ENCODE measurements at places on chromosomes 1 and 21. TPM values are rescaled to one million over a fixed set of nuclear protein-coding genes. Genes with fewer than 3 reads are reported as not detected.

Gene PIP5K1A
- total RNA-seq = 49.7 TPM

Gene PTPN22
- total RNA-seq = 13.9 TPM

Gene VHLL
- total RNA-seq = not detected

Gene LCE3C
- total RNA-seq = not detected

Gene CFAP141
- not detected for total RNA-seq

Gene PDZK1
- 0.69 TPM for total RNA-seq

Gene KCNE1
- total RNA-seq = not detected

Gene HNRNPCL1
- total RNA-seq = not detected

Gene AGO1
- total RNA-seq = 16.6 TPM

Gene PGBD5
- total RNA-seq = 0.06 TPM

Gene LAPTM5
- 1.2 TPM for total RNA-seq

Gene CFHR5
- total RNA-seq = not detected

Gene FCRL1
- not detected for total RNA-seq

Gene SH3BGR
- total RNA-seq = 2.1 TPM

- DNase-seq = no peak
Measured at GRCh38 chr1:169548282-169548681, 38.0 kb downstream of the F5 start.

DNA sequence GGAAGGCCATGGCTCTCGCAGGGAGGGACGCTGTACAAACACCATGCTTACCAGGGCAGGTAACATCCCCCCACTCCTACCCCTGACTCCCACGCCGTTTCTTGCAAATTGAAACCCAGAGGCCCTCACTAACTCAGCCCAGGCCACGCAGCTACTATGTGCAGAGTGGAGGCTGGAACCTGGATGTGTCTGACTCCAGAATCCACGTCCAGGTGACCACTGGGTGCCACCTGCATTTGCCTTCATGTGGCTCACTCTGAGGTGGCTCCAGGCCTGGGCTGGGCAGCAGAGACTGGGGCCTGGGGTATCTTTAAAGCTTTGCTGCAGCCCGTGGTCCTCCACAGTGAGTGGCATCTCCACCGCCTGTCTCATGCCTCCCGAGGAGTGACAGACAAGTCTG is 29.6 kb upstream of the AJAP1 start:
- no peak for DNase-seq

- DNase-seq = no peak
Measured at GRCh38 chr1:93638981-93639380, 42.7 kb downstream of the BCAR3 start.

DNA sequence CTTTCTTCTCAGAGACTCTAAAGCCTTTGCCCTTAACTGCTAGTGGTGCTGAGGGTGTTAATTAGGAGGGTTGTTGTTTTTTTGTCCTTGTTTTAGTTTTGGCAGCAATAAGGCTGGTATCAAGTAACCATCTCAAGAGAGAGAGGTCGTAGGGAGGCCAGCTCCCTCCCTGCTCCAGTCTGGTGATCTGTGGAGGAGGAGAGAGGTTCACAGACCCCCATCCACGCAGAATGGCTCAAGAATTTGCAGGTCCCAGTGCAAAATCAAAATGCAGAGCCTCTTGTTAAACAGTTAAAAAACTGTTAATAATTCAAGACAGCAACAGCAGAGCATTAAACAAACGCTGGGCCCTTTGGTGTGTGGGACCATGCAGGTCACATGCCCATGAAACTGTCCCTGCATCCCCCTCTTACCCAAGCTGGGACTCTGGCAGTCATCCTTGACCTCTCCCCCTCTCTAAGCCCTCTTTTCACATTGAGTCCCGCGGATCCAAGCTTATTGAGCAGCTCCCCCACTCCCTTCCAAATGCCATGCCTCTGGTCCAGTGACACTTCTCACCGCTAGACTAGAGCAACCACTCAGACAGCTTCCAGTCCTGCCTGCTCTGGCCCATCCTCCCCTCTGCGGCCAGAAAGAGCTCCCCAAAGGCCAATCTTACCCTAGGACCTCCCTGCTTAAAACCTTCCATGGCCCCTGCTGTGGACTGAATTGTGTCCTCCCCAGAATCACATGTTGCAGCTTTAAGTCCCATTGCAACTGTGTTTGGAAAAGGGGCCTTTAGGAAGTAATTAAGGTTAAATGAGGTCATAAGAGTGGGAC is 47.7 kb upstream of the RPL11 start:
- no peak for DNase-seq

- no peak for DNase-seq
Measured at GRCh38 chr1:229941831-229942230, 125.2 kb upstream of the GALNT2 start.

DNA sequence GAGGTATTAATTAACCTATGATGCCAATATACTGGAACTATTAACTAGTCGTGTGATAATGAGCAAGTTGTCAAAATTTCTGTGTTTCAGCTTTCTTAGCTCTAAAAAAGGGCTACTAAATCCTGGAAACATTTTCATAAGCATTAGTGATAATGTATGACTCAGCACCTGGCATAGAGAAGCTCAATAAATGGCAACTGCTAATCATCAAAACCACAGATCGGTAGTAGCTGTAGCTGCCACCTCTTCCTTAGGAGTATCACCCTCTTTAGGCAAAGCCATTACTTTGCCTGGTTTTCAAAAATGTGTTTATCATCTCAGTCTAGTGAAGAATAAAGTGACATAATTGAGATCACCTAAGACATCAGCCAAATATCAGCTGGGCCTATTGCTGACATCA is 75.5 kb downstream of the TPR start:
- no peak for DNase-seq

DNA sequence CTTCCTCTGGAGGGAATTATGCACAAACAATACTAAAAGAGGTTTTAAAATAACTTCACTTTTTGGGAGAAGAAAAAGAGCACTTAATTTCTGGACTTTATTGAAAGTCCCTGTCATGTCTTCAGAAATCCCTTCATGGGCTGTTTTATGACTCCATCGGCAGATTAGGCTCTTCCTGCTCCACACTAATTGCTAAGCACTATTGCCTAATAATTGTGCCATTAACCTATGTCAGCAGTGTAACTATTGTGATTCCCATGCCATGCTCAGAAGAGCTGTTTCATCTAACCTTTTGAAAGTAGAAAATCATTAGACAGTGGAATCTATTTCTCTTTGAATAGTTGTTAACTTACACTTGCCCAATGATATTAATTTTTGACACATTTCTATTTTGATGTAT is 489.3 kb upstream of the RUNX1 start:
- DNase-seq = no peak

DNA sequence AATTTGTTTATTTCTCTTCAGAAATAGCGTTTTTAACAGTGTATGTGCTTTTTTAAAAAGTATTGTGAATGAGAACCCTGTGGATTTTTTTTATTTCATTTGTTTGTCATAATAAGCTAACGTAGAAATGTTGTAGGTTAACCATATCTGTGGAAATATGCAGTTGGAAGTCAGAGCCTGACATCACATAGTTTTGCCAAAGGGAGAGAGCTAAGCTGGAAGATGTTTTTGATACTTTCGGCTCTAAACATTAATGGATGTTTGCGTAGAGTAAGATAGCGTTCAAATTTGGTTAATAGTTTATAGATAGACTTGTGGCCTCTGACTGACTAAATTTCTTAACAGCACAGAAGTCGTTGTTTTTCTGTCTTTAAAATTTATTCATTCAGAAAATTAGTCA is 47.4 kb upstream of the ANGPTL1 start:
- DNase-seq = no peak

DNA sequence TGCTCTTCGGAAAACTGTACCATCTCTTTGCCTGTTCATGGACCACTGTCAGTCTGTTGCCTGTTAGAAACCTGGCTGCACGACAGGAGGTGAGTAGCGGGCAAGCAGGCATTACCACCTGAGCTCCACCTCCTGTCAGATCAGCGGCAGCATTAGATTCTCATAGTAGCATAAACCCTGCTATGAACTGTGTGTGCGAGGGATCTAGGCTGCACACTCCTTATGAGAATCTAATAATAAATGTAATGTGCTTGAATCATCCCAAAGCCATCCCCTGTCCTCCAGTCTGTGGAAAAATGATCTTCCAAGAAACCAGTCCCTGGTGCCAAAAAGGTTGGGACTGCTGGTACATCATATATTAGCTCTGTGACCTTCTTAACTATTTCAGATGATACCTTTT is 110.0 kb downstream of the SMYD3 start:
- no peak for DNase-seq

DNA sequence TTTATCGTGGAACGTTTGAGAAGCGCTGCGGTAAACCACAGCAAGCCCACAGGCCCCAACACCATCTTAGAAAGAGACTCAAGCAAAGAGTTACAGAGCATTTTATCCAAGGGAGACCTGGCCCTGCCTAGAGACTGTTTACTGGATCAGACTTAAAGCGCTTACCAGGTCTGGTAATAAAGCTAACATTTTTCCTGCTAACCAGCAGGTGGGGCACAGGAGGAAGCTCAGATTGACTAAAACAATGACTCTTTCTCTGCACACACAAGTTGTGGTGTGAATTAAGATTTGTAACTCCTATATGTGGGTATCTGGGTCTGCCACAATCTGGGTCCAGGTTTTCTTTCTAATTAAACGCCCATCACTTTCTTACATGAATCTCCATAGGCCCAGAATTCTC is 136.5 kb upstream of the ETS2 start:
- peak; percentile 13 for DNase-seq

GRCh38 chr1:9128520-9129265 is at the start of gene GPR157:
Gene GPR157, minus strand, starts transcription at chr1:9129102. Its CDS starts 75 bp downstream, at chr1:9129027.
- peak; percentile 59 for DNase-seq

DNA sequence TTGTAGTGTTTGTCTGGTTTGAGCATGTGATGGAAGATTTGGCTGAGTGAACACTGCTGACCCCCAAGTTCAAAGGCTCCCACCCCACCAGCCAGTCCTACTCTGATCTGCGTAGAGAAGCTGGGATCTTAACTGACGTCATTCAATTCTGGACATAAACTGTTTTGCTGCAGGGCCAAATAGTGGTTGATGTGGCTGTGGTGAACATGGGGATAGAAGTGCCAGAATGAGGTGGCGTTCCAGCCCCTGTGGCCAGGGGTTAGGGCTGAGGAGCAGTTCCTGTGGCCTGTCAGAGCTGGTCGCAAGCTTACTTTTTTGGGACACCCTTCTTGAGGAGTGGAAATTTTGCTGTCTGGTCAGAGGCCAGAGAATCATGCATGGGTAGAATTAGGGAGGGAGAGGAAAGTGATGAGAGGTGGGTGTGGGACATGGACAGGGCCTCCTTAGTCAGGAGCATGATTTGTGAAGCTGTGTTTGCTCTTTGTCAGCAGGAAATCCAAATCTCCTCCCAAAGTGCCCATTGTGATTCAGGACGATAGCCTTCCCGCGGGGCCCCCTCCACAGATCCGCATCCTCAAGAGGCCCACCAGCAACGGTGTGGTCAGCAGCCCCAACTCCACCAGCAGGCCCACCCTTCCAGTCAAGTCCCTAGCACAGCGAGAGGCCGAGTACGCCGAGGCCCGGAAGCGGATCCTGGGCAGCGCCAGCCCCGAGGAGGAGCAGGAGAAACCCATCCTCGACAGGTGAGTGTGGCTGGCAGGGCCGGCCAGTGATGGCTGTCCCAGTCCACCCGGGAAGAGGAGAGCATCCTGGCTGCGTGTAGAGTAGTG is 25.9 kb downstream of the SZRD1 start:
- no peak for DNase-seq

- DNase-seq = no peak
Measured at GRCh38 chr1:90778486-90778885, 61.4 kb upstream of the BARHL2 start.

- no peak for DNase-seq
Measured at GRCh38 chr1:68081775-68082283, 31.4 kb upstream of the DIRAS3 start.

GRCh38 chr1:183048087-183049085 is 25.2 kb downstream of the LAMC1 start:
- DNase-seq = no peak

- no peak for DNase-seq
Measured at GRCh38 chr1:189693140-189693539, 784.5 kb downstream of the BRINP3 start.

DNA sequence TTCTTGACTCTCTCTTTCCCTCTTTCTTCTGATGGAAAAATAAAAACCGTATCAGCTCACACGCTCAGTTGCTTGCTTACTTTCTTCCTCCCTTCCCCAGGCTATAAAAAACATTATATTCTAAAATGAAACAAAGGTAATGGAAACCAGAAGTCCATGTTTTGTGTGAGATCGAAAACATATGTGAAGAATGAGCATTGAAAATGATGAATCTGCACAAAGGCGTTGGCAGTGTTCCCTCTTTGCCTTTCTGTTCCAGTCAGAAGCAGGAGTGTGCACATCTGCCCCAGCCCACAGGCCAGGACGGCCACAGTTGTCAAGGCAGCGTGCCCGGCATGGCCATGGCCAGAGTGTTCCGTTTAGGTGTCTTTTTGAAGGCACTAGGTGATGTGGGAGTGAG is 185.3 kb upstream of the USP24 start:
- no peak for DNase-seq

DNA sequence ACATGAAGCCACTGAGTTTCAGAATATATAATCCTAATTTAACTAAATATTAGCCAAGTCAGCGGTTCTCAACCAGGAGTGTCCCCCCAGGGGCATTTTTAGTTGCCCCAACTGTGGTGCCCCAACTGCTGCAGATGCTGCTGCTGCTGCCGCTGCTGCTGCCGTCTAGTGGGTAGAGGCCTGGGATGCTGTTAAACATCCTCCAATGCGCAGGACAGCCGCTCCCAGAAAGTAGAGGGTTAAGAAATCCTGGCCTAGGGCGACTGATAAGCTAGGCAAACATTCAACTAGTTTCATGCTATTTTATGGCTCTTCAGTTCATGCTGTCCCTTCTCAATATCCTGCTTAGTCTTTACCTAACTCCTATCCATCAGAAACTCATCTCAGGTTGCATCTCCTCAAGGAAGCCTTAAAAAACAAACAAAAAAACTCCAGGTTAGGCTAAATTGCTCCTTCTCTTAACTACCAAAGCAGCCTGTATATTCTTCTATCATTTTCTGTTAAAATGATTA is 9.9 kb upstream of the DCAF6 start:
- DNase-seq = no peak

DNA sequence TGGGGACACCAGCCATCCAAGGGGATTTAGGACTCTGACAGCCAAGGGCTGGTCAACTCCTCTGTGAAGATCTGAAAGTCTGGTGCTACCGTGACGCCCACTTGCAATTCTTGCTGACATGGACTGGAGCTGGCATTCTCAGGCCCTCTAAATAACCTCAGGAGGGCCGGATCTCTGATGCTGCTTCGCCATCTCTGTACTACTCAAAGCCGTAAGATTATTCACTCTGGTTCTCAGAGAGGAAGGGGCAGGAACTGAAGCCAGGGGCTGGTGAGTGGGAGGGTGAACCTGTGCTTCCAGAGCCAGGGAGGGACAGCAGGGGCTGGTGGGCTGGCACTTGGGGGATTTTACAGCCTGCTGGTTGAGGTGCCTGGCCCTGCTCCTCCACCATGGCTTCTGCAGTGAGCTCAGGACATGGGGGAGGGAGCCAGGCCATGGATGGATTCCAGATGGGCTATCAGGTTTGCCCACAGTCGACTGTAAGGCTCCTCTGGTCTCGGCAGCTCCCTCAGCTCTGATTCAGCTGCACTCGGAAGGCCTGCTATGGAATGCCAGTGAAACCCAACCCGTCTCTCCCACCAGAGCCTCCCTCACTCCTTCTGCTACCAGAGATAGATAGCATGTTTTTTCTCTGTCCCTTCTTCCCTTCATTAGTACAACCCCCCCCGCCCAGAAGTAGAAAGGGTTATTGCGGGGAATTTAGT is 84.5 kb downstream of the PLXNA2 start:
- DNase-seq = peak; percentile 94

GRCh38 chr1:156601122-156601830 is at the start of gene GPATCH4:
Gene GPATCH4, minus strand, starts transcription at chr1:156601479.
- DNase-seq = peak; percentile 94

GRCh38 chr1:25987951-25988350 is 9.9 kb downstream of the PAFAH2 start:
- no peak for DNase-seq

GRCh38 chr1:202589190-202589930 is 120.9 kb downstream of the SYT2 start:
- peak; percentile 98 for DNase-seq

Measured in LHCN-M2 (cell line).